Transverse colon (tissue), 4 donors: ENCODE measurements at places on chromosomes 11 and 22. TPM values are rescaled to one million over a fixed set of nuclear protein-coding genes. Genes with fewer than 3 reads are reported as not detected.

The CD3D gene
- total RNA-seq, result 15.3 TPM

The POTEH gene
- not detected for total RNA-seq

The PHLDB1 gene
- 94.8 TPM for total RNA-seq

The CHRNA10 gene
- not detected for total RNA-seq

- no peak overlapping the region for H3K27ac ChIP-seq
- no peak for DNase-seq
- H3K4me1 ChIP-seq, result no peaks in the 10 kb centered on the region
- no peaks in the 10 kb centered on the region for H3K36me3 ChIP-seq
- H3K27me3 ChIP-seq, result no peaks in the 10 kb centered on the region
Measured at GRCh38 chr11:40139536-40139935, 1319.9 kb downstream of the LRRC4C start.

DNA sequence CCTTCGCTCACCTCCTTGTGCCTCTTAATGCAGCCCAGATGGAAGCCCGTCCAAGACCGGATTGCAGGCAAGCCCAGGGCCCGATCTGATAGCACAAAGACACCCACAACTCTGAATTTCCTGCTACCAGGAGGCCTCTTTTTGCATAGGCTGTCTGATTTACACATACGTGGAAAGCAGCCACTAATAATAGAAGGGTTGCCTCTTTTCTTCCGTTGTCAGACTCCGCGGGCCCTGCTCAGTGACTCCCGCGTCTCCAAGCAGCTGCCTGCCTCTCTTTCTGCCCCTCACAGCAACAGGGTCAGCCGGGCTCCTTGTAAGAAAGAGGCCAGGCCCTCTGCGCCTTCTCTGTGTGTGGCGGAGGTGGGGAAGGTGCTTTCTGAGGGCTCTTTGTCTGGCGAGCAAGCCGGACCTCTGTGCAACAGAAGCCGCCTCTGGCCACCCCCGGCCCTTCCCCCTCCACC is 26.7 kb downstream of the FLI1 start:
- H3K27ac ChIP-seq, result peak overlapping the region; percentile 76
- peak; percentile 67 for DNase-seq
- H3K36me3 ChIP-seq, result no peaks in the 10 kb centered on the region
- H3K27me3 ChIP-seq, result no peaks in the 10 kb centered on the region
- no peak overlapping the region for H3K4me3 ChIP-seq

- no peak overlapping the region for H3K4me3 ChIP-seq
- peaks cover 24% of the 10 kb centered on the region for H3K27me3 ChIP-seq
- no peak for DNase-seq
- H3K4me1 ChIP-seq, result no peaks in the 10 kb centered on the region
Measured at GRCh38 chr11:111531687-111532364, 8.7 kb upstream of the LAYN start.

DNA sequence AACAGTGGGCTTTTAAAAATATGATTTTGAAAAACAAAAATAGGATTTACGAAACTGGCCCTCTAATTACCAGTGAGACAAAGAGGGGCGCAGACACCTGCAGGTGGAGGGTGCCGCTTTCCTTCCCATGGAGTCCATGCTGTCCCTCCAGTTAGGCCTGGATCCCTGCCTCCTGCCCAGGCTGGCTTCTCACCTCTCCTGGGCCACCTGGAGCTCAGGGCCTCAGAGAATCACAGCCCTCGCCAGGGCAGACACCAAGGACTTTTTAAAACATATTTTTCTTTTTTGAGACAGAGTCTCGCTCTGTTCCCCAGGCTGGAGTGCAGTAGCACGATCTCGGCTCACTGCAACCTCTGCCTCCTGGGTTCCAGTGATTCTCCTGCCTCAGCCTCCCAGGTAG is 1437.2 kb downstream of the TBC1D22A start:
- no peaks in the 10 kb centered on the region for H3K4me1 ChIP-seq
- H3K36me3 ChIP-seq, result no peaks in the 10 kb centered on the region
- H3K4me3 ChIP-seq, result no peak overlapping the region
- H3K27me3 ChIP-seq, result peaks cover 8% of the 10 kb centered on the region
- DNase-seq, result no peak
- H3K27ac ChIP-seq, result no peak overlapping the region
